Effector memory CD8-positive, alpha-beta T cell (primary cell): ENCODE measurements at places on chromosomes 13 and 19.

DNA sequence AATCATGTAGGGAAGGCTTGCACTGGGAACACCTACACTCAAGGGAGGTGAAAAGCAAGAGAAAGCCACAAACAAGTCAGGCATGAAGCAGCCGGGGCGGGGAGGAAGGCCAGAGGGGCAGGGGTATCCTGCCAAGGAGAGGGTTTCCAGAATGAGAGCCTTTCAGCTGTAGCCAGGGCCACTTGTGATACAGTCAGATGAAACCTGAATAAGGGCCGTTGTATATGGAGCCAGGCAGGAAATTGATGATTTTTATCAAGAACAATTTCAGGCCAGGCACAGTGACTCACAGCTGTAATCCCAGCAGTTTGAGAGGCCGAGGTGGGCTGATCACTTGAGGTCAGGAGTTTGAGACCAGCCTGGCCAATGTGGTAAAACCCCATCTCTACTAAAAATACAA, 4.4 kb downstream of the TRPM4 start:
- H3K4me3 ChIP-seq: no peak overlapping the region
- DNase-seq: no peak
- H3K27ac ChIP-seq: no peak overlapping the region
- peaks cover 3% of the 10 kb centered on the region for H3K36me3 ChIP-seq

DNA sequence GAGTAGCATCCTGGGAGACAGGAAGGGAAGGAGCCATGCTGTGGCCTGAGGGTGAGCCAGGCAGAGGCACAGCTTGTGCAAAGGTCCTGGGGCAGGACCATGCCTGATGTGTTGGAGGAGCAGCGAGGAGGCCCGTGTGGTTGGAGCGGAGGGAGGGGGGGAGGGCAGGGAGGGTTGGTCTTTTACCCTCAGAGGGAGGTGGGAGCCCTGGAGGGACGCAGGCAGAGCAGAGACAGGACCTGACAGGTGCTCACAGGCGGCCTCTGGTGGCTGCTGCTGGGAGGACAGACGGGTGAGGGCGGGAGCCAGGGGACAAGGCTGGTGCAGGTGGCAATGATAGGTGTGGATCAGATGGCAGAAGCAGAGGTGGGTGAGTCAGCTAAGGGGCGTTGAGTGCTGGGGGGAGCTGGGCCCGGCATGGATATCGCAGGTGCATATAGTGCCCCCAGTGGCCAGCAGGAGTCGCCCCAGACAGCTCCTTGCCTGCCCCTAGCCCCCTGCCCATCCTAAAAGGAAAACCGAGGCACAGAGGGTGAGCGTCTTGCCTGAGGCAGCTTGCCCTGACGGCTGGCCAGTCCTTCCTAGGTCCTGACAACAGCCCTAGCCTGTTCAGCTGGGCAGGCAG, 9.8 kb upstream of the GNA15 start:
- peak; percentile 73 for DNase-seq
- peaks cover 11% of the 10 kb centered on the region for H3K27me3 ChIP-seq
- peaks cover 4% of the 10 kb centered on the region for H3K4me1 ChIP-seq
- H3K27ac ChIP-seq: no peak overlapping the region

- H3K27me3 ChIP-seq: no peaks in the 10 kb centered on the region
- H3K36me3 ChIP-seq: no peaks in the 10 kb centered on the region
- H3K4me3 ChIP-seq: no peak overlapping the region
- H3K27ac ChIP-seq: no peak overlapping the region
These were observed 793.9 kb upstream of the PCDH9 start for GRCh38 chr13:68023838-68024581.

- H3K27me3 ChIP-seq: no peaks in the 10 kb centered on the region
- H3K4me3 ChIP-seq: peak within 1 kb of the TSS; percentile 94
- DNase-seq: peak; percentile 96
- peak within 1 kb of the TSS; percentile 96 for H3K27ac ChIP-seq
- peaks cover 66% of the 10 kb centered on the region for H3K36me3 ChIP-seq
- peaks cover 36% of the 10 kb centered on the region for H3K4me1 ChIP-seq
These were observed at the start of gene FOSB for GRCh38 chr19:45467456-45468158. Gene FOSB, plus strand, starts transcription at chr19:45467996. Its CDS starts 591 bp downstream, at chr19:45468587.

DNA sequence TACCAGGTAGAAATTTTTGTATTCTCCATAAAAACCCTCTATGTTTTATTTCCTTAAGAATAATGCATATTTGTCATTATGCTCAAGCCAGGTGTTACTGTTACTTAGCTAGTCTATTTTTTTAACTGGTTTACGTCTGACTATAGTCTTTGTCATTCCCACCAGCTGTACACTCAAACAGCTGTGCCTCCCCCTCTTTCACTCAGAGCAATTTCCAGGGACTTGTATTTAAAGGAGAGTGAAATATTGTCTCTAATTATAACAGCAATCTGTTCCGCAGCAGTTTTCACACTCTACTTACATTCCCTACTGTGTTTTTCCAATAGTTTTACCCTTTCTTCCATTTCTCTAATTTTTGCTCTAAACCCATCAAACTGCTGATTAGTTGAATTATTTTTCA, 813.6 kb upstream of the MIR17HG start:
- no peaks in the 10 kb centered on the region for H3K4me1 ChIP-seq
- H3K27me3 ChIP-seq: no peaks in the 10 kb centered on the region
- H3K27ac ChIP-seq: no peak overlapping the region
- no peak overlapping the region for H3K4me3 ChIP-seq
- H3K36me3 ChIP-seq: no peaks in the 10 kb centered on the region

- no peak overlapping the region for H3K27ac ChIP-seq
- H3K36me3 ChIP-seq: peaks cover 6% of the 10 kb centered on the region
- peaks cover 49% of the 10 kb centered on the region for H3K27me3 ChIP-seq
- H3K4me3 ChIP-seq: peak overlapping the region; percentile 57
- peaks cover 16% of the 10 kb centered on the region for H3K4me1 ChIP-seq
- peak; percentile 43 for DNase-seq
These were observed 8.3 kb upstream of the CDC42EP5 start for GRCh38 chr19:54481326-54481930.

DNA sequence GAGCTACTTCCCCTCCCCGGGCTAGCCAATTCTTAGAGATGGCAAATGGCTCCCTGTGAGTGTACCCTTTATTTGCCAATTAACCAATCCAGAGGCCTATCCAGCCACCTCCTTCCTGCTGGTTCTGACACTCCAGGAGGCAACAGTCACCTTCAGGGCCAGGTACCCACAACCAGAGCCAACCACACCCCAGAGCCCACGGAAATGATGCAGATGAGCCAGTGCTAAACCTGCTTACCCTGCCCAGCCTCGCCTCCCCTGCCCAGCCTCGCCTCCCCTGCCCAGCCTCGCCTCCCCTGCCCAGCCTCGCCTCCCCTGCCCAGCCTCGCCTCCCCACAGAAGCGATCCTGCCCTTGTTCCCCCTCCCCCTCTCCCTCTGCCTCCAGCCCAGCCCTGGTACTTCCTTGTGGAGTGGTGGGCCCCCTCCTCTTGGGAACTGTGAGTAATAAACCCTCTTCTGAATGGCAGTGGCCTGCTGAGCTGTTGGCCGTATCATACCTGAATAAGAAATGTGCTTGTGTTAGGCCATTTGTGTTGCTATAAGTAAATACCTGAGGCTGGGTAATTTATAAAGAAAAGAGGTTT, 173.8 kb upstream of the RNF113B start:
- no peaks in the 10 kb centered on the region for H3K4me1 ChIP-seq
- H3K27me3 ChIP-seq: peaks cover 19% of the 10 kb centered on the region
- no peak for DNase-seq

DNA sequence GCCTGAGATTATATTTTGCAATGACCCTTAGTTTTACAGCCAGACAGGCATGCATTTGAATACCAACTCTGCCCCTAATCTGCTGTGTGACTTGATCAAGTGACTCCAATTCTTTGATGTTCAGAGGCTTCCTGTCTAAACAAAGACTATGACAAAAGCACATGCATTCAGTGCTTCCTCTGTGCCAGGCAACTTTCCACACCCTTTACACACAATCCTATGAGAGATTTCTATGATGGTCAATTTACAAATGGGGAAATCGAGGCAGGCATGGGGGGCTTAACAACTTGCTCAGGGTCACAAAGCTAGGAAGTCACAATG, 3.7 kb upstream of the LYPD3 start:
- H3K4me3 ChIP-seq: no peak overlapping the region
- peaks cover 13% of the 10 kb centered on the region for H3K4me1 ChIP-seq
- H3K36me3 ChIP-seq: peaks cover 4% of the 10 kb centered on the region
- DNase-seq: no peak
- peak overlapping the region; percentile 22 for H3K27ac ChIP-seq

- H3K4me3 ChIP-seq: no peak overlapping the region
- H3K4me1 ChIP-seq: no peaks in the 10 kb centered on the region
- H3K27ac ChIP-seq: no peak overlapping the region
- H3K36me3 ChIP-seq: no peaks in the 10 kb centered on the region
- DNase-seq: no peak
These were observed 800.4 kb downstream of the DIAPH3 start for GRCh38 chr13:59363313-59363712.

GRCh38 chr13:110583178-110583865, 21.8 kb upstream of the RAB20 start:
- peaks cover 75% of the 10 kb centered on the region for H3K27me3 ChIP-seq
- H3K36me3 ChIP-seq: no peaks in the 10 kb centered on the region
- H3K4me1 ChIP-seq: no peaks in the 10 kb centered on the region

DNA sequence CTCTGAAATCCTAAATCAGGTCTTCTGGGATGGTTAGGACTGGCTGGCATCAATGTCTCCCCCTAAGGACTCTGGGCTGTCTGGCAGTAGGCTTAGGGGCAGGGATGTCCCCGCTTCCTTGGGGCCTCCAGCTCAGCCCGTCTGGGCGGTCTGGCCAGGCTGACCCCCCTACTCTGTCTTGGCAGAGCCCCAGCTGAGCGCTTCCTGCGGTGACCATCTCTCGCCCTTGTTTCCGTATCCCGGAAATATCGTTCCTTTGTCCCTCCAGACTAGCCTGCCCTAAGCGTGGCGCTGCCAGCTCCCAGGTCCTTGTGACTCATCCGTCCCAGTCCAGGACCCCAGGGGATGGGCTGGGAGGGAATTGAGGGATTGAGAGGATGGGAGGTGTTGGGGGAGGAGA, 11.3 kb downstream of the GTPBP3 start:
- peaks cover 59% of the 10 kb centered on the region for H3K27me3 ChIP-seq
- H3K36me3 ChIP-seq: no peaks in the 10 kb centered on the region
- no peak for DNase-seq
- no peak overlapping the region for H3K4me3 ChIP-seq

GRCh38 chr13:97726664-97727280, 226.7 kb upstream of the IPO5 start:
- no peaks in the 10 kb centered on the region for H3K4me1 ChIP-seq
- H3K27ac ChIP-seq: no peak overlapping the region

DNA sequence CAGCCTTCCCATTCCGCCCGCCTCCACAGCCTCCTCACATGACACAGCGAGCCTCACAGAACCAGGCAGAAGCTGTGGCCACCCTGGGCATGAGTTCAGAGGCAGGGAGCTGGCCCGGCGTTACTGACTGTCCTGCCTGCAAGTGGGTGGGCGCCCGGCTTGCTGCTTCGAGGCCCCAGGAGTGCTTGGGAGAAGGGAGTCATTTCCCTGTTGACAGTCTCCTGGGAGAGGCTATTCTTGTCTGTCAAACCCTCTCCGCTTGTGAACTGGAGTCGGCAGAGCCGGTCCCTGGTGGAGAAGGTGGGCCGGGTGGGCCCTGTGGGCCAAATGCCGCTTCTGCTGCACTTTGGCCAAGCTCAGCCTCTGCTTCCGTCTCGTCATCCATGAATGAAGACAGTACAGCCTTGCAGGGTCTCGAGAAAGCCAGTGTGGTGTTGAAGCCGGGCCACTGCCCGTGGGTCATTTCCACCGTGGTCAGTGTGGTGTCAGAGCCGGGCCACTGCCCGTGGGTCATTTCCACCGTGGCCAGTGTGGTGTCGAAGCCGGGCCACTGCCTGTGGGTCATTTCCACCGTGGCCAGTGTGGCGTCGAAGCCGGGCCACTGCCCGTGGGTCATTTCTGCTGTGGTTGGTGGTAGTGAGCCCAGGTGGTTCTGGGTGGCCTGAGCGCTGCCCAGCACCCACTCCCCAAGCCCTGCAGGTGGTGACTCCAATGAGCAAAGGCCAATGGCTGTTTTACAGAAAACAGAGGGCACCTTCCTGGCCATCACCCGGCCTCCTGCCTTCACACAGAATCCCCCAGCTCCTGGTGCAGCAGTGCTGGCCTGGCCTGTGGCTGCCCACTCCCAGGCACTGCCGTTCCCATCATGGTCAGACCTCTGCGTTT, 13.5 kb upstream of the F7 start:
- no peak overlapping the region for H3K27ac ChIP-seq
- no peaks in the 10 kb centered on the region for H3K27me3 ChIP-seq
- no peaks in the 10 kb centered on the region for H3K36me3 ChIP-seq
- no peak for DNase-seq

- peak overlapping the region; percentile 91 for H3K4me3 ChIP-seq
- H3K36me3 ChIP-seq: peaks cover 61% of the 10 kb centered on the region
- DNase-seq: no peak
- peak overlapping the region; percentile 97 for H3K27ac ChIP-seq
- peaks cover 87% of the 10 kb centered on the region for H3K4me1 ChIP-seq
These were observed 11.3 kb downstream of the LCP1 start for GRCh38 chr13:46170687-46171086.

GRCh38 chr19:32343550-32344262, 1.7 kb upstream of the ZNF507 start:
- no peak for DNase-seq
- H3K27me3 ChIP-seq: no peaks in the 10 kb centered on the region
- peaks cover 15% of the 10 kb centered on the region for H3K4me1 ChIP-seq
- no peak overlapping the region for H3K4me3 ChIP-seq
- H3K27ac ChIP-seq: no peak overlapping the region

- H3K27me3 ChIP-seq: no peaks in the 10 kb centered on the region
- peaks cover 69% of the 10 kb centered on the region for H3K36me3 ChIP-seq
- H3K4me1 ChIP-seq: peaks cover 20% of the 10 kb centered on the region
- no peak overlapping the region for H3K4me3 ChIP-seq
These were observed 12.9 kb downstream of the ZNF507 start for GRCh38 chr19:32358321-32358720.

DNA sequence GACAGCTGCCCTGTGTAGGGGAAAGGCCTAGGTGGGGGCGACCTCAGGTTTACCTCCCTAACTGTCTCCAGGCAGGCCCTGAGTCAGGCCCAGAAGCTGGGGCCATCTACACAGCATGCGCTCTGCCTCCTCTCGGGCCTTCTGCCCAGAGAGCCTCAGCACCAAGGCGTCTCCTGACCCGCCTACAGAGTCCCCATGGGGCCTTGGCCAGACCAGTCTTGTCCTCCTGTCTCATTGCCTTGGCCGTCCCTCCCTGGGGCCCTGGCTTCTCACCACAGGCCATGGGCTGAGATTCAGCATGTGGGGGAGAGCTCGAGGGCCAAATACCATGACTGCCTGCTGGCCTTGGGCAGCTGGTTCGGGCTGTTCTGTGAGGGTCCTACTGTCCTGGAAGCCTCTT, 59.0 kb downstream of the SMARCA4 start:
- H3K4me3 ChIP-seq: no peak overlapping the region
- DNase-seq: no peak
- no peak overlapping the region for H3K27ac ChIP-seq

GRCh38 chr13:30371649-30372265, 50.5 kb upstream of the UBE2L5 start:
- peaks cover 59% of the 10 kb centered on the region for H3K36me3 ChIP-seq
- H3K4me3 ChIP-seq: peak overlapping the region; percentile 82
- H3K27me3 ChIP-seq: no peaks in the 10 kb centered on the region
- DNase-seq: peak; percentile 53
- H3K27ac ChIP-seq: peak overlapping the region; percentile 95
- peaks cover 68% of the 10 kb centered on the region for H3K4me1 ChIP-seq

- H3K36me3 ChIP-seq: no peaks in the 10 kb centered on the region
- H3K27me3 ChIP-seq: no peaks in the 10 kb centered on the region
- H3K4me3 ChIP-seq: no peak overlapping the region
- H3K27ac ChIP-seq: no peak overlapping the region
- no peaks in the 10 kb centered on the region for H3K4me1 ChIP-seq
- no peak for DNase-seq
These were observed 1584.2 kb upstream of the SLC10A2 start for GRCh38 chr13:104650431-104650830.

- H3K36me3 ChIP-seq: peaks cover 79% of the 10 kb centered on the region
- H3K4me3 ChIP-seq: no peak overlapping the region
- H3K27ac ChIP-seq: no peak overlapping the region
- peaks cover 19% of the 10 kb centered on the region for H3K4me1 ChIP-seq
- DNase-seq: peak; percentile 69
These were observed 32.0 kb upstream of the EPHX3 start for GRCh38 chr19:15264061-15264932.
